ENCODE measurements at places on chromosomes 6 and 20.
A peak's percentile ranks its signal among the peaks of the same experiment; 100 is the strongest.

- no peak for DNase-seq
Observed at GRCh38 chr6:44781912-44782597, 394.5 kb downstream of the CDC5L start.

- DNase-seq = no peak
Observed at GRCh38 chr6:113862112-113862511, 5.0 kb downstream of the MARCKS start.

- no peak for DNase-seq
Observed at GRCh38 chr6:113433335-113433991, 423.7 kb upstream of the MARCKS start.

GRCh38 chr6:136747507-136747906, 44.8 kb downstream of the MAP3K5 start:
- no peak for DNase-seq

DNA sequence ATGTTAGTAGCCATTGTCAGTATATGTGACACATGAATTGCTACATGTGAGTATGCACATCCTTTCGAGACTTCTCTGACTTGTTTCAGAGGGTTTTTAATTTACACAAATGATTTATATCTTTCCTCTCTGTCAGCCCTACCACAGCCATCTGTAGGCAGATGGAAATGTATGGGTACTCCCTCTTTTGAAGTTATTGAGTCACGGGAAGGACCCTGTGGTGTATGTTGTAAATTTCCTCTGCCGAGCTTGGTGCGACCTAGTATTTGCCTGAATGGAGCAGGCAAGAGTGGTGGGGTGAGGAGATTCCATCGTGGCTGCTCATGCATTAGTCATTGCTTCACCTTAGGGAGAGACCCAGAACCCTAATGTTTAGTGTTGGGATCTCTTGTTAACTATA, 171.9 kb downstream of the JARID2 start:
- no peak for DNase-seq

DNA sequence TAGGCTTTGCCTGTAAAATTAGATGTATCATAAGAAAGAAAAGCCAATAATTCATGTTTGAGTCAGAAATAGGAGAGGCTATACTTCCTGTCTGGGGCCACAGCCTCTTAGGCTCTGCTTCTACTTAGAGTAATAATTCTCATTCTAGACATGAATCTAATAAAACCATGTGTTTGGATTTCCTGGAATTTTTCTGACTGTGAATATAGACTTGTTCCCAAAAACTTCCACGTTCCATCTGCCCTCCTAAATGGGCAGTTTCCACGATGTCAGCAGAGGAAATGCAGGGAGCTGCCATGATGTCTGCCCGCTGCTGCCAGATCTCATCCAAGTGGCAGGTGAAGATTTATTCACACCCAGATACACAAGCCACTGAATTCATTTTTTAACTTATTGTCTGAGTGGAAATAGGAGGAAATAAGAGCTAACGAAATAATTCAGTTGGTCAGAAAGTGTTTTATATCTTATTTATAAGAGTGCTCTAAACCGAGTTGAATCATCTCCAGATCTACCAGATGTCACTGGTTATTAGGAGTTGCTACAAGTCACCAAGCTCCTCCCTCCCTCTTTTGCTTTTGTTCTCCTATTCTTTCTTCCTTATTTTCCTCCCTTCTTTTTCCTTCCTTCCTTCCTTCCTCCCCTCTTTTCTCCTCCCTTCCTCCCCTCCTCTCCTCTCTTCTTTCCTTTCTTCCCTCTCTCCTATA, 69.3 kb downstream of the ALDH8A1 start:
- no peak for DNase-seq

- no peak for DNase-seq
Observed at GRCh38 chr20:38673725-38674091, 50.6 kb upstream of the SLC32A1 start.

GRCh38 chr20:58128635-58129625, 99.5 kb downstream of the ANKRD60 start:
- no peak for DNase-seq

GRCh38 chr6:102813489-102814275, 1420.2 kb downstream of the GRIK2 start:
- DNase-seq = no peak

DNA sequence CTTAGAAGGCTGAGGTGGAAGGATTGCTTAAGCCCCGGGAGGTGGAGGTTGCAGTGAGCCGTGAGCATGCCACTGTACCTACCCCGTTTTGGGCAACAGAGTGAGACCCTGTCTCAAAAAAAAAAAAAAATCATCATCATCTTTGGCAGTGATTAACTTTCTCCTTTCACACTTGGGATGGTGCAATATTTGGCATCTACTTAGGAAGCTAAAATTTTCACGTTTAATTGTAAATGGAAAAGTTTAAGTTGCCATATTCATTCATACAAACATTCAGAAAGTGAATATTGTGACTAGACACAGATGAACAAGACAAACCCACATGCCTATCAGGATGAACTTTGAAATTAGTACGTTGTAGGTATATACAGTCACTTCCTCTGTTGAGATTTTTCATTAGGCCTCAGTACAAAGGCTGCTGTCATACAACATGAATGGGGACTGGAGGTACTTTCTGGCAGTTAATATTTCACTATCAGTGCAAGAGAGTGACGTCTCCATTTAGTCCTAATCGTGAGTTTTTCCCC, 10.3 kb downstream of the TOP1 start:
- no peak for DNase-seq

DNA sequence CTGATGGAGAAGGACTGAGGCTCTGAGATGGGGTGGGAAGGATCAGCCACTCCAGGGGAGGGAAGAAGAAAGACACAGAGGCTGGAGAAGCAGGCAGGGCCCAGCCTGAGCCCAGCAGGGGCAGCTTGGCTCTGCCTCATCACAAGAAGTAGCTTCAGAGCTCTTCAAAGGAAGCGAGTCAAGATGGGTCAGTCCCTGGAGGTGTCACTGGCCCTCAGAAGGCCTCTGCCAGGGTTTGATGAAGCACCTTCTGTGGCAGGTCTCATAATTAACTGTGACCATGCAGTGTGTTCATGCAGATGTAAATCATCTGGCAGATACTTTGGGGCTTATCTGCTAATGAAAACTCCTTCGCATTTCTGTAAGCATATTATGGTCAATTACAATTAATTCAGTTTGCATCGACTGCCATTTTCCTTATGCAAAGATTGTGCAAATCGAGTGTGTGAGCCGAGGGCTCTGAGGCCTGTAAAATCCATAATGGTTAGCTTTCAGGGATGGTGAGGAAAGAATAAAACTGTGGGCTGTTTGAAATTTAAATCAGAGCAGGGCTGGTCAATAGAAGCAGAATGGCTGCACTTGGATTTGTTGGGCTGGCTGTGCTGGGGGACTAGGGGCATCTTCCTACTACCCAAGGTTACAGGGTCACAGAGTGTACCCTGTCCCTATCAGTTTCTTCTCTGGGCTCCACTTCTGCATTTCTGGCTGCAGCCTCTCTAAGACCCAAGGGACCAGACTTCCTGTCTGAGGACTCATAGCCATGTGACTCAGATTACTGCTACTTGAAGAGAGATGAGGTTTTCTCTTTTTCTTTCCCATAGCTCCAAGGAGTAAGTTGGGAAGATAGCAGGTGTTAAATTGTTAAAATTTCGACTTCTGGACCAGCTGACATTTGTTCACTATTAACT, 376.6 kb downstream of the DHX35 start:
- no peak for DNase-seq

DNA sequence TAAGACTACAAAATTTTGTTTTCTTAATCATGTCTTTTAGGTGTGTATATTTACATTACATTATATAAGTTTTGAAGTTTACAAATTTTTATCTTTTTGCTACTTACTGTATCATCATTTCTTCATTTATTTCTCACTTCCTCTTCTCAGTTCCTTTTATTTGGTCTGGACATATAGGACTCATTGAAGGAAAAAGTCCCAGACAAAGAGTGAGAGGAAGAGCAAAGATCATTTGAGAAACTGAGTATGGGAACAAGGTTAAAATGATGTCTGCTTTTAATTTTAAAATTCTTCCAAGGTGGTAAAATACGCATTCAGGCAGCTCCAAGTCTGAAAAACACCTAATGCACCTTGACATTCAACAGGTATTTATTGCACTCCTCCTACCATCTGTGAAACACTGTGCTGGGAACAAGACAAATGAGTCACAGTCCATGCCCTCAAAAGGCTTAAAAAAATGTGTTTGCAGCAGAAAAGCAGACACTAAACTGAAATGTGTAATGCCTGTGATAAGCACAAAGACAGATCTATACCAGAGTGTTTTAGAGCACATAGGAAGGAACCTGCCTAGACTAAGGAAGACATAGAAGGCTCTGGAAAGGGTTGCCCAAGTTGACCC, 63.2 kb downstream of the PKIB start:
- DNase-seq = no peak

GRCh38 chr20:57399587-57400155, 8.5 kb downstream of the RBM38 start:
- DNase-seq = no peak

DNA sequence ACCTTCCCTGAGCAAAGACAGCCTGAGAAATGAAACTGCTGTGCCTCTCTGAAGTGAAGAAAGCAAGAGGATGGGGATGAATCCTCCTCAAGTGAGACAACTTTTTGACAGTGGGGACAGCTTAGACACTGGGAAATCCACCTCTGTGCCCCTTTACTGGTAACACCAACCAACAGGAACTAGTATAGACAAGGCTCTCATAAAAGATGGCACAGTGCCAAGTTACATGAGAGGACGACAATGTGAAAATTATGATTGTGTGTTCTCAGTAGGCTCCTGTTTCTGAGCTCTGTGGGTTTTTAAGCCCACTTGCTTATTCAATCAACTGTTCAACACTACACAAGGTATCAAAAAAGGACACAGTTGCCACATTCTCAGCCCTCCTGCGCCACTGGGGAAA, 41.6 kb upstream of the LYRM2 start:
- DNase-seq = no peak

- no peak for DNase-seq
Observed at GRCh38 chr6:108720827-108721226, 127.4 kb upstream of the ARMC2 start.

DNA sequence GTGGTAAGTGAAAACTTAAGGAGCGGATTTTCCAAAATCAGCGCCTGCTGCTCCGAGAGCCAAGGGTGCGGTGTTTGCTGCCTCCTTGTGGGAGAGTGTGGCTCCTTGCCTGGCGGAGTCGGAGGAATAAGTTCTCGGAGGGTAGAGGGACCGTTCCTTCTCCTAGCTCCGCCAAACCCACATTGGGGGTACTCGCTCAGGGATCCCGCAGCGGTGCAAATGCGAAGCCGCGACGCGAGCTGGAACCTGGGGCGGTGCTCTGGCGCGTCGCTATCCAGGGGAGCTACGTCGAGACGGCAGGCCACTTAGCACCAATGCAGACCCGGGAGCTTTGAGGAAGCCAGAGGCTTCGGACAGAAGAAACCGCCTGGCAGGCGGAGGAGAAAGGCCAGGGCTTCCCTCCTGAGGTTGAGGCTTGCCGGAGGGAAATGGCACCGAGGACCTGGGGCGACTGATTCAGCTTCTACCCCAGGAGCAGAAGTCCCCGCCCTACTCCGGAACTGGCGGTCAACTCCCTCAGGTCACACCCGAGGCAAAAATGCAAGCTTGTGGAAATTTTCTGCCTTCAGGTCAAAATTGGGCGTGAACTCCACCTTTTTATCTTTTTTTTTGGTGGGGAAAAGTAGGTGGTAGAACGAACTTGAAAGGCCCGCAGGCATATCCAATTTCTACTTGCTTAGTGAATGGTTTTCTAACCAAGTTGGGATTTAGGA, 5.7 kb upstream of the DDX43 start:
- DNase-seq = peak; percentile 72

DNA sequence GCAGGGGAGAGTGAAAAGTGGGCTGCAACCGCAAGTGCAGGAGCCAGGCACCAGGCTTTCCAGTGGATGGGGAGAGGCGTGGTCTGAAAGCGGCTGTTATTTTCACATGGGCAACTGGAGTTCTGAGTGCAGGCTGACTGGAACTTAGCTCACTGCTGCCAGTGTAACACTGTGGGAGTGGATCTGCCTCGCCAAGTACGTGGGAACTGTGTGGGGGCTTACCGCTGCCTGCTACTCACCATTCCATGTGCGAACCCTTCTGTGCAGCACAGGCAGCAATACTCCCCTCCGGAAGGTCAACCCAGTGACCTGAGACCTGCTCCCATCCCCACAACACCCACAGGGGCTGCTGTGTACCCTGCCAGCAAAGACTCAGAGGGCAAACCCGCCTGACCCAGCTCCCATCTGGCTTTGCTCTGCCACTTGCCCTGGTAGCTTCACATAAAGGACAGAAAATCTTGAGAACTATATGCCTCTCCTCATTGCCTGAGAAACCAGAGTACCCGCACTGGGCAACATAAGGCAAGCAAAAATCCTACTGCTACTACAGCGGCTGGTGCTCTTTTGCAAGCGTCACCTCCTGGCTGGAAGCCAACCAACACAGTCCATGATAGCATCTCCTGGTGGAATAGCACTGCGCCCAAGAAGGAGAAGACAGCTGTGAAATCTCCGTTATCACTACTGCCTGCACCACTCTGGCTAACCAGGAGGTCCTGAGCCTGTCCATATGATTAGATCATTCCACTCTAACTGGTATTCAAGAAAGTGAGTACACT, 54.4 kb upstream of the SIRPG start:
- DNase-seq = no peak

DNA sequence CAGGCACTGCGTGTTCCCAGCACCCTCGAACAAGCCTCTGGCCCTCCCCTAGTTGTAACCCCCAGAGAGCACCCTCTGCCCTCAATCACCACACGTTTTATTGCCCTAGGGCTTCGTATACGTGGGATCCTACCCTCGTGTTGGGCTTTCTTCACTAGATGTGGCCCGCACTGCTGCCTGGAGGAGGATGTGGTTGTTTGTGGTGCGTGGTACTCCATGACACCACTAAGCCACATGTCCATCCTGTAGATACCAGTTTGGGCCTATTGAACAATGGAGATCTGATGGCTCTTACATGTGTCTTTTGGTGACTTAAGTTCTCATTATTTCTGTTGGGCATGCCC, 17.0 kb downstream of the SLC2A4RG start:
- DNase-seq = no peak

DNA sequence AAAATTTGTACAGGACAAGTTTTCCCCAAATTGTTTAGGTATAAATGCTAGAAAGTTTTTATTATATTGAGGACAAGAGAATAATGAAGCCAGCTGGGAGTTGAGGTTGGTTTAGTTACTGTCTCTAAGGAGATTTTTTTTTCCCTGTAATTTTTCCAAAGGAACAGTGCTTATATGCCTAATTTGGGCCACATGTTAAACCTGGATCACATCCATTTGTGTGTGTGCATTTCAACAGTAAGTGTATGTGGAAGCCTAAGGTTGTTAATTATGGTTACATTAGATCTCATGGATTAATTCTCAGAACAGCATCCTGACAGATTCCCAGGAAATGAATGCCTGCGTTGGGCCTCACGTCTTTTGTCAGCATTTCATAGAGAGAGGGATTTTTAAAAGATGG, 4.5 kb downstream of the IGF2R start:
- no peak for DNase-seq

DNA sequence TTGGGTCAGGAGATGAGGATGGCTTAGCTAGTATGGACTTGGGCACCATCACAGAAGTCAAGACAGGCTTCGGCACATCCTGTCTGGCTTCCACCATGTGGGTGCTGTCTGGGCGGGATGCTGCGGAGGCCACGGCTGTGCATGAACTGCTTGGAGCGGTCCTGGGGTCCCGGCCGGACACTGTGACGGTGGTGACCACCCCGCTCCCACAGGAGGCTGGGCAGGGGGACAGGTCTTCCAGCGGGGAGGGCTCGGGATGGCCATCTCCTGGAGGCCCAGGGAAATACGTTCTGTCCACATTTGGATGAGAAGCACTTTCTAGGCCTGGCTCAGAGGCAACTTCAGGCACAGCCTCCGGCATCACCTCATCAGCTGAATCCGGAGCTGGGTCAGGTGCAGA, 32.1 kb upstream of the TCFL5 start:
- DNase-seq = no peak

- DNase-seq = no peak
Observed at GRCh38 chr6:136788069-136788902, 4.0 kb downstream of the MAP3K5 start.

GRCh38 chr6:140070846-140071473, 696.5 kb upstream of the CITED2 start:
- DNase-seq = no peak

All from NCI-H774 (cell line).